ENCODE measurements at places on chromosomes 6 and 20.

GRCh38 chr6:162230147-162230752, 497.3 kb downstream of the PRKN start:
- no peak for DNase-seq

GRCh38 chr20:14780508-14780907, 443.1 kb upstream of the FLRT3 start:
- DNase-seq, result no peak

GRCh38 chr6:64679416-64679815, 1027.6 kb downstream of the EYS start:
- no peak for DNase-seq

- no peak for DNase-seq
Measured at GRCh38 chr6:161137839-161138542, 135.9 kb downstream of the AGPAT4 start.

DNA sequence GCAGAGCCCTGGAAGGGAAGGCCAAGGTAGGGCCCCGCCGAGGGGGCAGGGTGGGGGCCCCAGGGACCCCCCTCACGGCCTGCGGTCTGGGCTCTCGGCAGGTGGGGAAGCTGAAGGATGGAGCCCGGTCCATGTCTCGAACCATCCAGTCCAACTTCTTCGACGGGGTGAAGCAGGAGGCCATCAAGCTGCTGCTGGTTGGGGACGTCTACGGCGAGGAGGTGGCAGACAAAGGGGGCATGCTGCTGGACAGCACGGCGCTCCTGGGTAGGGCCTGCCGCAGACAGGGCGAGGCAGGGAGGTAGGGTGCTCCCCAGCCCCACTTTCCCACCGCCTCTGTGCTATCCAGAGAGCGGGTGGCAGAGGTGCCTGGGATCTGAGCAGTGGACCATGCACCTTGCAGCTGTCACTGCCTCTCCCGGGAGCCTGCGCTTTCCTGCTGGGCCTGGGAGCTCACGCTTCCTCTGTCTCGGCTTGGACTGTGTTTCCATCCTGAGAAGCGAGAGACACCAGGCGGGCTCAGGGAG, 83.1 kb downstream of the SYNJ2 start:
- no peak for DNase-seq

GRCh38 chr6:44253307-44254101, 3.8 kb downstream of the SLC35B2 start:
- DNase-seq, result no peak

DNA sequence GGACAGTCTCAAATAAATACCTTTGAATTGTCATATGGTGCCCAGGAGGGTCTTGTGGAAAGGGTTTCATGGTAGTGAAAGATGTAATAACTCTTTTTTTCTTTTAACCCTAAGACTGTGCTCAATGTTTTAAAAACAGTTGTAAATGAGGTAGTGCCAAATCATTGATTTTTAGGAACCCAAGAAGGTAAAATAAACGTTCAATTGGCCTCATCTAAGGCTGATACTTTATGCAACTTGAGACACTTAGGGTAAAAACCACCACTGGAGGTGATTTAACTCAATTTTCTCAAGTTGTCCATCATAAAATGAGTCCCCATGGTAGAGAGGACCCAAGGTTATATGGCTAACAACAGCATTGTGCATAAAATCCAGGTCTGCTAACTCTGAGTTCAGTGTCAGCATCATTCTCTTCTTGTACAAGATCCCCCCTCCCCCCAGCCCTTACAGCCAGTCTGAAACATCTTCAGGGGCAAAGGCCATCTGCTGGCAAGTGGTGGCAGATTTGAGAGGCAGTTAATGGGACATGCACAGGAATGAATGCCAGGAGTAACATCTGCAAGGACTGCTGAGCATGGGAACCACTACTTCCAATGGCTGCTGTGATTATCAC, 244.4 kb downstream of the GMPR start:
- DNase-seq, result no peak

- no peak for DNase-seq
Measured at GRCh38 chr6:170174771-170175643, 115.9 kb downstream of the DLL1 start.

Data from lung (tissue), 17 donors.